ENCODE measurements at places on chromosomes 12 and 14.

- DNase-seq: no peak
Observed at GRCh38 chr14:57244106-57244505, 24.6 kb downstream of the EXOC5 start.

- DNase-seq: no peak
Observed at GRCh38 chr14:99522025-99522401, 40.8 kb downstream of the CCNK start.

GRCh38 chr12:10849425-10849878, at the start of gene PRR4:
Gene PRR4, minus strand, starts transcription at chr12:10849475. Its CDS starts 38 bp downstream, at chr12:10849437.
- DNase-seq: no peak

DNA sequence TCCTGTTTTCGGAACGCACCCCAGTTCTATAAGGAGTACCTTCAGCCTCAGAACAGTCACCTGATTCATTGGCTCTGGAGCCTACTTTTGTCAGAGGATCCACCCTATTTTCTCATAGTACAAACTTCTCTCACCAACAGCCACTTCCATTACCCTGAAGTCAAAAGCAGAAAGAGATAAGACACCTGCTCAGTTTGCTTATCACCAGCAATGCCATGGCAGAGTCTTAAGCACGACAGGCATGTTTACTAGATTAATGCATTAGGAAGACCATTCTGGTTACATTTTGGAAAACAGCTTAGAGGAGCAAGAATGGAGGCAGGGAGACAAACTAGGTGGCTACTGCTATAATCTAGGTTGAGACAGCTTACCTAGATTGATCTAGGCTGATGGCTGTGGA, 67.7 kb downstream of the GXYLT1 start:
- no peak for DNase-seq

GRCh38 chr12:107990325-107990724, 138.8 kb upstream of the WSCD2 start:
- DNase-seq: no peak

DNA sequence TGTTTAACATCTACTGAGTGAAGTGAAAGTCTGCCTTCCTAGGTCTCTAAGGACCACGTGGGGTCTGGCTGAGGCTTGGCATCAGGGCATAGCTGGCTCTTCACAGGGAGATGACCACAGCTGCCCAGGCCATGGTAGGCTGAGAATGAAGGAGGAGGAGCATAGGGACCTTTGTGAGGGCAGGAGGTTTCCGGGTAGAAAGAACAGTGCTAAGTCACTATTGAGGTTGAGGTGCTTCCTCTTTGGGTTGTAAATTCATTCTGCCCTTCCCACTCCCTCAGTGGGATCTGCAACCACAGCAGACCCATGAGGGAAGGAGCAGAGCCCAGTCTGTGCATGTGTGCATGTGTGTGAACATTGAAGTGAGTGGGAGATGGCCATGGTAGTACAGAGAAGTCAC, 909.6 kb downstream of the VRK1 start:
- DNase-seq: no peak

GRCh38 chr12:32400114-32400672, 835 bp downstream of the FGD4 start:
- DNase-seq: no peak

- no peak for DNase-seq
Observed at GRCh38 chr12:95774311-95775045, 16.1 kb downstream of the NTN4 start.

GRCh38 chr12:62657363-62657632, 190.7 kb downstream of the MON2 start:
- no peak for DNase-seq

DNA sequence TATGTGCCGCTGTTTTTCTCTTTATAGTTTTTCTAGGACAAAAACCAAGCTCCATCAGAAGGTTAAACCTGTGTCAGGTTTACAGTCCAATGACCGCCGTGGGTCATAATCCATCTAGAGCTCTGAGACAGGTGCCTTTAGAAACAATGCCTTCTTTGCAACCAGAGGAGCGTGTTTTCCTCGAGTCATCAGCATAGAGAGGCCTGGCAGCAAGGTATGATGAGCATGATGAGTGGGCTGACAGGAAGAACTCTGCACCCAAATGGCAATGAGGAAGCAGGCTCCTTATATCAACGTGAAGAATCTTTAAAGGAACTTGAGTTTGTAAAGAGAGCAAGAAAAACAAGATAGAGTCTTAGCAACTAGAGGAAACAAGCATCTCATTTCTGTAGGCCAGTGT, 60.5 kb upstream of the NUDT4 start:
- DNase-seq: no peak

GRCh38 chr14:102235275-102235897, 69.6 kb downstream of the MOK start:
- DNase-seq: peak; percentile 12

DNA sequence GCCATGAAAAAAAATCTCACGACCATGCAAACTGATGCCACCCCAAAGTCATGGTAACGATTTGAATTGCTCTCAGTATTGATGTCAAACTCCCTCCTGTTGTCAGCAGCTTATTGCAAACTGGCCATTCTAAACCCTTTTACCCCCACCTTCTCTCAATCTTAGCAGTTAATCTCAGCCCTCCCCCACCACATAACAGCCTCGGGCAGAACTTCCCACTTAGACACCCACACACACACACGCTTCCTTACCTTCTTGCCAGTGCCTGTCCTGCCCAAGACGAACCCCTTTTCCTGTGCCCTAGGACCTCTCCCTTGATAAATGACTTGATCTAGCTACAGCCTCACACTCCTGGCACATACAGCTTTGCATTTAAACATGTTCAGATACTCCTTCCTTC, 56.6 kb downstream of the GPATCH2L start:
- DNase-seq: no peak

GRCh38 chr12:123064366-123064765, 83.9 kb downstream of the ARL6IP4 start:
- peak; percentile 73 for DNase-seq

GRCh38 chr14:100835548-100836310, 9.8 kb downstream of the MEG3 start:
- DNase-seq: no peak

GRCh38 chr14:95344536-95344935, 24.8 kb upstream of the CLMN start:
- DNase-seq: no peak

- no peak for DNase-seq
Observed at GRCh38 chr12:68042212-68042699, 53.0 kb downstream of the IFNG-AS1 start.

DNA sequence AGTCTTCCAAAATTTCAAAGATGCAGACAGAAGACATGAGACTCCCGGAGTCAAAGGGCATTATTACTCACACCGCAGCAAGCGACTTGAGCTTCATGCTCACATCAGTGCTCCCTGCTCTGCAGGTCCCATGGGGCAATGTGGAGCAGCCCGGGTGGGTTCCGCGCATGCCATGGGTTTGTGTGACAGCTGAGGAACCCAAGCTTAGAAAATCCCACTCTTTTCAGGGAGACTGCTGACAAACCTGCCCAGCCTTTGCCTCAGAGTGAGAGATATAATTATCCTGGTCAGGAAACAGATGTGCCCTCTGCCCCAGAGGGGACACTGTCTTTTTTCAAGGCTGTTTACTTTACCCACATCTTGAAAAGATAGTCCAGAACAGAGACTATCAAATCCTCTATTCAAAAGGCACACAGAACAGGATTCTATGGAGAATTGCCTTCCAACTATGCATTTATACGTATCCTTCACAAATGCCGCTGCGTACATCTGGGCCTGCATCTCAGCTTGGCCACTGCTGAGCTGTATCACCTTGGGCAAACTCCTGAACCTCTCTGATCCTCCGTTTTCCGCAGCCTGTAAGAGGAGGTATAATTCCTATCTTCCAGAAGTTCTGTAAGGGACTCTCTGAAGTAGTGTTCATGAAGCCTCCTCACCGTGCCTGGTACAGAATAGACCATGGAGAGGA, 16.0 kb downstream of the C14orf132 start:
- no peak for DNase-seq

DNA sequence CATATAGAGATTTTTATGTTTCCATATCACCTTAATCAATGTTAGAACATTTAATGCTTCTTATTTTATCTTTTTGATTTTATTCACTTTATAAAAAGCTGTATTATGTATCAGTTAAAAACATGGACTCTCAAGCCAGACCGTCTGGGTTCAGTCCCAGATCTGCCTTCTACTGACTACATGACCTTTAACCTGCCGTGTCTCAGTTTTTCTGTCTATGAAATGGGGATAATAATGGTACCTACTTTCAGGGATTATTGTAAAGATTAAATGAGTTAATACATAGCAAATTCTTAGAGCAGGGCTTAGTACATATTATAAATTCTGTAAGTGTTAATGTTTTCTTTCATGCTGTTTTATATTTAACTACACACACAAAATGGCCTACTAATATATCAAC, 50.4 kb downstream of the STAB2 start:
- DNase-seq: no peak

DNA sequence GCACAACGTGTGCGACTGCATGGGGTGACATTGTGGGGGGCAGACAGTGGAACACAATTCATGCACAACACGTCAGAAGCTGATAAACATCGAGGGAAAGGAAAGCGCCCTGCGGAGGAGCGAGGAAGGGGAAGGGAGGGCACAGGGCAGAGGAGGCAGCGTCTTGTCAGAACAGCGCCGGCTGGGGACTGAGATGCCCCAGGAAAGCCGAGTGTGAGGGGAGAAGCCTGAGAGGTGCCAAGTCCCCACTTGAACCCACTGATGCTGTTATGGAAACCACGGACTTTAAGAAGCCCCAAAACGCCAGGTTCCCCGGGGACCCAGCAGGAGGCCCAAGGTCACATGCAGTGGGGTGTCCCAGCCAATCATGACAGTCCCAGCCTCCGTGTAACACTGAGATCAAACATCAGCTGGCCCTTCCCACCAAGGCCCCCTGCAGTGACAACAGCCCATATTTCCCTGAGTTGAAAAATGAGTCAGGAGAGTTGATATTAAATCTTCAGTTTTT, 70.0 kb downstream of the GALNT9 start:
- DNase-seq: no peak

DNA sequence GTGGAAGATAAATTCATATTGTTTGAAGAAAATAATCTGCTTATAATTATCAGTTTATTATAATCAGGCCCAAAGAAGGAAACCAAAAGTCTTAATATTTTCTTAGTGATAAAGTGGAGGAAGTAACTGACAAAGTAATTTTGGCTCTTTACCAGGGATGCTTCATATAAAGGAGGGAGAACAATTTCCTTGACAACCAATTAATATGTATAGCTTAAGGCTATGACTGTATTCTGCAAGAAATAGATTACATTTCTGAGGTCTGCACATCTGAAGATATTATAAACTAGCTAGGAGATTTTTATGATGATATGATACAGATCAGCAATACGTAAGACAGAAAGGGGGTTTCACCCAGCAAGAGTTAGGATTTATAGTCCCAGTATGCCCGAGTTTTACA, 90.8 kb downstream of the BICD1 start:
- no peak for DNase-seq

- no peak for DNase-seq
Observed at GRCh38 chr14:23117371-23118020, 1.6 kb downstream of the CEBPE start.

GRCh38 chr12:87444039-87444438, 585.2 kb downstream of the C12orf50 start:
- no peak for DNase-seq

- no peak for DNase-seq
Observed at GRCh38 chr12:107379852-107380567, 286.7 kb upstream of the CRY1 start.

DNA sequence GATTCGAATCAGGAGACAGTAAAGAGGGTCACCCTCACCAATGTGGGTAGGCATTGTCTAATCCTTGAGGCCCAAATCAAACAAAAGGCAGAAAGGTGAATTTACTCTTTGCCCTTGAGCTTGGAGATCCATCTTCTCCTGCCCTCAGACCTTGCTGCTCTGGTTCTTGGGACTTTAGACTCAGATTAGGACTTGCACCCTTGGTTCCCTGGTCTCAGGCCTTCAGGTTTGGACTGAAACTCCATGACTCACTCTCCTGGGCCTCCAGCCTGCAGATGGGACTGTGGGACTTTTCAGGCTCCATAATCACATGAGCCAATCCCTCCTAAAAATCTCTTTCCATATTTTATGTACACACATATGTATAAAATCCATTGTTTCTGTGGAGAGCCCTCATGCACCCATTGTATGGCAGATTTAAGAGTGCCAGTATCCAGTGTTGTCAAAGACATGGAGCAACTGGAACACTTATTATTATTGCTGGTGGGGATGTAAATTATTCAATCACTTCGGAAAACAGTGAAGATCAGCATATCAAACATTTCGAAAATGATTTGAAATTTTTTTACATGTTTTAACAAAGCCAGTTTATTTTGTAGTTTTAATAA, 48.7 kb downstream of the EID3 start:
- DNase-seq: no peak

- no peak for DNase-seq
Observed at GRCh38 chr12:5797661-5798060, 147.4 kb downstream of the ANO2 start.

GRCh38 chr12:70648831-70649230, 11.6 kb upstream of the PTPRB start:
- no peak for DNase-seq

- DNase-seq: no peak
Observed at GRCh38 chr14:88868558-88869159, 44.2 kb downstream of the TTC8 start.

DNA sequence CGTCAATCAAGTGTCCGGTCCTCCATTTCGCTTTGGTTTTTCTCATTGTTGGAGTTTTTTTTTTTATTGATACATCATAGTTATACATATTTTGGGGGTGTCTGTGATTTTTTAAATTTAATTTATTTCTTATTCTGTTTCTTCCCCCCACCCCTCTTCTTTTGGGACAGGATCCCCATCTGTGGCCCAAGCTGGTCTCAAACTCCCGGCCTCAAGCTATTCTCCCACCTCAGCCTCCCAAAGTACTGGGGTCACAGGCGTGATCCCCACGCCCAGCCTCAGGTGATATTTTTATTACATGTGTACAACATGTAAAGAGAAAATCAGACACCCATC, 51.3 kb upstream of the ZFP36L1 start:
- no peak for DNase-seq

DNA sequence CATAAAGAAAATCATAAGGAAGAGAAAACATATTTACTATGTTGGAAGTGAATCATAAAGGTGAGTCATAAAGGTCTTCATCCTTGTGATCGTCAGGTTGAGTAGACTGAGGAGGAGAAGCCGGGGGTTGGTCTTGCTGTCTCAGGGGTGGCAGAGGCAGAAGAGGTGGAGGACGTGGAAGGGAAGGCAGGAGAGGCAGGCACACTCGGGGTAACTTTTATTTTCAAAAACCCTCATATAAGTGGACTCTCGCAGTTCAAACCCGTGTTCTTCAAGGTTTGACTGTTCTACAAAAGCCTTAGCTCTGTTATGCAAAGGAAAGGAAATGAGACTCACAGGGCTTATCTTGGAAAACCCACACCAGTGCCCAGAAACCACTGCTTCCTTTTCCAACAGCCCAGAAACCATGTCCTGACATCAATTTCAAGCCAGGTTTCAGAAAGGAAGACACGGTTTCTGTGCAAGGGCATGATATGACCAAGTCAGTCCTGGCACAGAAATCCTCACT, 14.0 kb downstream of the SMCO2 start:
- no peak for DNase-seq

Measured in occipital lobe (tissue), 3 donors.